Natural killer cell treated with Interleukin-12 subunit alpha and Interleukin-12 subunit beta and Interleukin-15 and Interleukin-18, amount 100 ng/mL, for 72 hours (primary cell): ENCODE measurements at places on chromosomes 7 and 10. TPM values are rescaled to one million over a fixed set of nuclear protein-coding genes. Genes with fewer than 3 reads are reported as not detected.

The PEX1 gene
- 11.5 TPM for total RNA-seq

The MKX gene
- not detected for total RNA-seq

The SYT15B gene
- not detected for total RNA-seq

The ITPRID1 gene
- total RNA-seq, result not detected

The CALCR gene
- total RNA-seq, result not detected

The GTPBP10 gene
- 28.9 TPM for total RNA-seq

The RSPH10B2 gene
- total RNA-seq, result 0.45 TPM

The LIPF gene
- not detected for total RNA-seq

DNA sequence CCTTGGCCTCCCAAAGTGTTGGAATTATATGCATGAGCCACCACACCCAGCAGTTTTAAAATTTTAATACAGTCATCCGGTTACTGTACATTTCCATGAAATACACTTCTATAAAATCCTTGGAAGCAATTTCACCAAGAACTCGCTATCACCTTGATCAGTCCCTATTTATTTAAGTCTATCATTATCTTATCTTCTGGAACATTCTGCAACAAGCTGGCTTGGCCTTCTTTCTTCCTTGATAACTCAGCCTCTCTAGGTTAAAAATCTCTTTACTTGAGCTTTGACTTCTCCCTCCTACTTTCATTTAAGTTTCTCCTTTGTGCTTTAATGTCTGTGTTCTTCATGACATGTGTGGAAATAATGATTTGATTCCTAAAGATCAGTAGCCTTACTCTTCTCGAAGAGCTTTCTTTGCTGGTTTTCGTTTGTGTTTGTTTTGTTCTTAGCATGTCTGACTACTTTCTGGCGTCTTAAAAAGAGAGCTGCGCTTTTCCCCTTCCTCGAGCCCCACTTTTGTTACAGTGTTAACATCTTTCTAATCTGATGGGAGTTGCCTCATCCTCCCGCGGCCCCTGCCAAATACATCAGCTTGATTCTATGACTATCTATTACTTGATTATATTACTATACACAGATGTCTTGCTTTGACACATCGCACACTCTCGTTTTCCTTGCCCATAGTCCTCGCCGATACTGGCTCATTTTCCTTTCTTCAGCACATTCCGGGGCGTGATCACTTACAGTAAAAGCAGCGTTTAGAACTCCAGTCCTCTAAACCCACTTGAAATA, 11.1 kb upstream of the CALML5 start:
- no peak for DNase-seq

GRCh38 chr7:26201247-26202018, at the start of gene CBX3:
Gene CBX3, plus strand, starts transcription at chr7:26201745. Its CDS starts 1,254 bp downstream, at chr7:26202999.
- peak; percentile 98 for DNase-seq

- DNase-seq, result no peak
Observed at GRCh38 chr7:146094356-146094755, 22.2 kb upstream of the CNTNAP2 start.

- no peak for DNase-seq
Observed at GRCh38 chr10:34957531-34957930, 132.6 kb downstream of the CUL2 start.

GRCh38 chr10:119761106-119761505, 35.3 kb downstream of the INPP5F start:
- no peak for DNase-seq

DNA sequence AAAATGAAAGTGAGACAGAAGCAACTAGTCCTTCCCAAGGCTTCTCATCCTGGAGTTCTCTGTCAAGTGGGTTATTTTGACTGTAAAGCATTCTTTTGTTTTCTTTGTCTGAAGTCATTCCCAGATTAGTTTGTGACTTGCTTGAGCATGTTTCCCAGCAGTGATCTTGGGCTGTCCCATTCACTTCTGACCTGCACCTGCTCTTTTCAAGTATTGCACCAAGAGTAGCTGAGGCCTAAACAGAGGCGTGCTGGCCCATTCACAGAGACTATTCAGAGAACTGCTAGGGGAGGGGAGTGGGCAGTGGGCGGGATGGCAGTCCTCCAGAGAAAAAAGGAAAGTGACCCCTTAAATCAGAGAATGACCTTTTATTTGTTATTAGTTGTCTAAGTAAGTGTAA, 61.3 kb downstream of the CACNA2D1 start:
- DNase-seq, result no peak

- no peak for DNase-seq
Observed at GRCh38 chr10:43231523-43232078, 35.3 kb downstream of the RASGEF1A start.

DNA sequence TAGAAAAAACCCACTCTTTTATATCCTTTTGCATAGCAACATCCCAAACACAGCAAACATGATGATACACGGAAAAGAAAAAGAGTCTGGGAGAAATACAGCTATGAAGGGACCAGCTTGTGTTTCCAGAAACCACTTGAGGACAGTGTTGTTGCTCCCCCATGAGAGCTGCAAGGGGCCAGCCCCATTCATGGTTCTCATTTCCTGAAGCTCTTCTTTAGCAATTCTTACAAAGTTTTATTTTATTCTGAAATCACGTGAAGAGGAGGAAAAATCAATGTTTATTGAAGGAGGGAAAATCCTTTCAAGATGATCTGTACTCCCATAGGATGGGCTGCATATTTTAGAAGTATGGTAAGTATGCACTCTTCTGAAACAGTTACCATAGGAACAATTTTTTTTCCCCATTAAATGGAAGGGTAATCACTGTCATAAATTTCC, 17.5 kb upstream of the PRTFDC1 start:
- DNase-seq, result no peak

GRCh38 chr7:137578541-137578940, 235.0 kb upstream of the PTN start:
- no peak for DNase-seq
